Smooth muscle cell of bladder (primary cell): ENCODE measurements at places on chromosomes 12 and 14. TPM values are rescaled to one million over a fixed set of nuclear protein-coding genes. Genes with fewer than 3 reads are reported as not detected.

Gene DDX55
- total RNA-seq = 11.4 and 19.0 TPM in 2 replicates

Gene LALBA
- total RNA-seq = not detected in 2 replicates

Gene PDE3A
- 2.0 and 8.9 TPM in 2 replicates for total RNA-seq

Gene P2RX7
- total RNA-seq = 0.65 and 1.7 TPM in 2 replicates

Gene STXBP6
- total RNA-seq = 7.3 and 8.5 TPM in 2 replicates

Gene EPYC
- 0.09 TPM in 1 of 2 replicates, not detected in the other for total RNA-seq

Gene TAS2R13
- total RNA-seq = 0.65 and 0.85 TPM in 2 replicates

Gene TMCC3
- 0.71 and 1.4 TPM in 2 replicates for total RNA-seq

Gene MSI1
- not detected in 2 replicates for total RNA-seq

Gene HOXC6
- 0.18 and 0.28 TPM in 2 replicates for total RNA-seq

Gene AMHR2
- total RNA-seq = not detected in 2 replicates

Gene TMEM179
- total RNA-seq = 0.14 TPM in 1 of 2 replicates, not detected in the other

Gene SCYL2
- total RNA-seq = 28.4 and 29.4 TPM in 2 replicates

Gene MTERF2
- 4.5 and 4.8 TPM in 2 replicates for total RNA-seq

Gene NDUFB1
- total RNA-seq = 253 and 349 TPM in 2 replicates

Gene TAS2R46
- total RNA-seq = 1.3 and 1.8 TPM in 2 replicates

Gene PLEKHG7
- total RNA-seq = not detected in 2 replicates

Gene CLEC1B
- total RNA-seq = not detected in 2 replicates

Gene OR4M1
- total RNA-seq = not detected in 2 replicates

Gene GRIP1
- total RNA-seq = under 0.01 and 0.65 TPM in 2 replicates

Gene DPF3
- 1.3 and 2.4 TPM in 2 replicates for total RNA-seq

Gene CLEC9A
- not detected in 2 replicates for total RNA-seq

Gene RNASE7
- total RNA-seq = not detected in 2 replicates

Gene REP15
- 0.43 and 1.2 TPM in 2 replicates for total RNA-seq

Gene CBLN3
- 3.3 and 3.4 TPM in 2 replicates for total RNA-seq

Gene KRT86
- 0.09 and 0.14 TPM in 2 replicates for total RNA-seq

Gene SERPINA10
- not detected in 2 replicates for total RNA-seq

Gene CPM
- total RNA-seq = 3.0 and 7.3 TPM in 2 replicates

Gene TTC6
- under 0.01 TPM in 1 of 2 replicates, not detected in the other for total RNA-seq

Gene CACNA1C
- total RNA-seq = 5.0 and 10.1 TPM in 2 replicates

Gene SNW1
- 41.7 and 47.0 TPM in 2 replicates for total RNA-seq

Gene SLCO1A2
- total RNA-seq = 0.14 TPM in 1 of 2 replicates, not detected in the other

Gene FOXA1
- total RNA-seq = 0.09 TPM in 1 of 2 replicates, not detected in the other

Gene TBK1
- 28.7 and 36.5 TPM in 2 replicates for total RNA-seq

Gene PDZRN4
- 0.09 and 0.14 TPM in 2 replicates for total RNA-seq

Gene NRIP2
- not detected in 2 replicates for total RNA-seq
